ENCODE measurements at places on chromosomes 3 and 15. TPM values are rescaled to one million over a fixed set of nuclear protein-coding genes. Genes with fewer than 3 reads are reported as not detected.

DNA sequence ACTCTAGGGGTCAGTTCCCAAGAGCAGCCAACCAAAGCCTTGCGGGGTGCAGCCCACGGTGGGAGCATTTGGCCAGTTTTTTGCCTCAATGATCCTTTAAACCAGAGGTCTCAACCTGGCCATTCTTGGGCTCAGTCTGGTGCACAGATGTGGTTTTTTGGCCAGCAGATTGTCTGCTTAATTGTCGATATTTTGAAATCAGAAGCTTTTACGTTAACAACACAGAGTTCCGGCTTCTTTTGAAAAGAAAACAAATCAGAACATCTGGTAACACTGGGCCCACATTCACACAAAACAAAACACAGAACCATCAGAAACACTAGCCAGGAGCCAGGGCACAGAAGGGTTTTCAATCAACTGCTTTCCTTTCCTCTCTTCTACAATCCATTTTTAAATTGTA is 127.7 kb downstream of the XXYLT1 start:
- DNase-seq: no peak
- H3K36me3 ChIP-seq: no peaks in the 10 kb centered on the region
- H3K4me1 ChIP-seq: peaks cover 8% of the 10 kb centered on the region
- no peak overlapping the region for H3K4me3 ChIP-seq

GRCh38 chr3:24688446-24689148 is 193.9 kb upstream of the THRB start:
- DNase-seq: no peak
- H3K27ac ChIP-seq: no peak overlapping the region
- H3K27me3 ChIP-seq: no peaks in the 10 kb centered on the region
- no peaks in the 10 kb centered on the region for H3K4me1 ChIP-seq
- H3K36me3 ChIP-seq: no peaks in the 10 kb centered on the region

The DNAJA4 gene
- 12.3 TPM for polyA plus RNA-seq

- no peak overlapping the region for H3K4me3 ChIP-seq
- no peak for DNase-seq
- no peaks in the 10 kb centered on the region for H3K36me3 ChIP-seq
- no peaks in the 10 kb centered on the region for H3K27me3 ChIP-seq
Observed at GRCh38 chr3:154384479-154384878, 45.5 kb downstream of the GPR149 start.

- H3K27me3 ChIP-seq: no peaks in the 10 kb centered on the region
- no peaks in the 10 kb centered on the region for H3K36me3 ChIP-seq
- no peak for DNase-seq
- no peak overlapping the region for H3K4me3 ChIP-seq
Observed at GRCh38 chr3:65687741-65688140, 351.0 kb downstream of the MAGI1 start.

- no peaks in the 10 kb centered on the region for H3K4me1 ChIP-seq
- H3K36me3 ChIP-seq: no peaks in the 10 kb centered on the region
- H3K27me3 ChIP-seq: no peaks in the 10 kb centered on the region
- no peak for DNase-seq
Observed at GRCh38 chr15:87267798-87268197, 988.7 kb downstream of the NTRK3 start.

The SNTN gene
- polyA plus RNA-seq: not detected

Data from CD8-positive, alpha-beta memory T cell (primary cell).